Activated CD4-positive, CD25-positive, alpha-beta regulatory T cell treated with anti-CD3 and anti-CD28 coated beads, Interleukin-2, amount 50 U/mL, for 16 hours (primary cell): ENCODE measurements at places on chromosomes 11 and 22.

DNA sequence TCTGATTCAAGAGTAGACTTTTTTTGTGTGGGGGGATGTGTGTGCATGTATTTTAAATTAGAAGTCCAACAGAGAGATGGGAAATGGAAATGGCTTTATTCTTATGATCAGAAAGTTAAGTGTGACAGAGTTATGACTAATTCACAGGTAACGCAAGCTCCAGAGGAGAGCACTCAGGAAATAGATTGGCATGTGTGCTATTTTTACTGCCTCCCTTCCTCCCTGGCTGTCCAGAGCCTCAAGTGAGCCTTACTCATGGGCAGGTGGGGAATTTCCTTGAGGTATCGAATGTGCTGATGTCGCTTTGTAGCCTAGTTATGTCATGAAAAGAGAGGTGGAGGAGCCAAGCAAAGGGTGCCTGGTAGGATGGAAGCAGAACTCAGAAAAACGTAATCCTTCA, 70.3 kb upstream of the BDNF start:
- no peak for DNase-seq

- DNase-seq = no peak
Observed at GRCh38 chr22:49627217-49628181, 200.2 kb downstream of the BRD1 start.

GRCh38 chr11:91081440-91082043, 858.7 kb upstream of the CHORDC1 start:
- DNase-seq = no peak

DNA sequence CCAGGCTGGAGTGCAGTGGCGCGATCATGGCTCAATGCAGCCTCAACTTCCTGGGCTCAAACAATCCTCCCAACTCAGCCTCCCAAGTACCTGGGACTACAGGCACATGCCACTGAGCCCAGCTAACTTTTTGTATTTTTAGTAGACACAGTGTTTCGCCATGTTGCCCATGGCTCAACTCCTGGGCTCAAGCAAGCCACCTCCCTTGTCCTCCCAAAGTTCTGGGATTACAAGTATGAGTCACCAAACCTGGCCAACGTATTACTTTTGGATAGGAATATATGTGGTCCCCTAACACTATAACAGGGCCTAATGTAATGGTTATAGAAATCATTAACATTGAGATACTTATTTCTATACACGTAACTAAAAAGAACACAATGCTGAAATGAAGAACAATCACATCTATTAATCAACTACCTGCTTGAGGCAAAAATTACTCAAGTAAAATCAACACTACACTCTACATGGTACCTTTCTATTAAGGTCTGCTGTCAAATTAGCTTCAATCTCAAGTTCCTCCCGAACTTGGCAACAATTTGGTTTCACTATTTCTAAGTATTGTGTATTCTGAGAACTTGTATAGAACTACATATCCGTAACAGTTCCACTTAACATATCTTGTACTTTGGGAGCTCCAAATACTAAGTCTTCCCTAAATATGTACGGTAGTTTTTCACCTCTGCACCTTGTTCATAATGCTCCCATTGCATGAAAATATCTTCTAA, 124.9 kb downstream of the FCHSD2 start:
- no peak for DNase-seq

- DNase-seq = no peak
Observed at GRCh38 chr11:79206951-79207350, 233.9 kb downstream of the TENM4 start.

DNA sequence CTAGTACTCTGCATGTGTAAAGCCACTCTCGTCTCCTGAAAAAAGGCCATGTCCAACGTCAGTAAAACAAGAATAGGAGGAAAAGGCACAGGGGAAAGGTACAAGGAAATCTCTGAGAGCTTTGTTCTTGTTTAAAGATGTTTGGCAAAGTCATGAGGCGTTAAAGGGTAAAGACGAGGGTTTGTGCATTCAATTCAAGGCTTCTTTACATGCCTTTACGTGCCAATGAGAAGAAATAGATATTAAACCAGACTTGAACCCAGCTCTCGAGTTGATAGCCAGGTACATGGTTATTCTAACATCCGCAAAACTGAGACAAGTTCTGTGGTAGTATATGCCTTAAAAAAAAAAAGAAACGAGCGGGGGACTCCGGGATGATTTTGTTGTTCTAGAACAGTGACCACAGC, 704 bp upstream of the CFL1 start:
- DNase-seq = no peak

- no peak for DNase-seq
Observed at GRCh38 chr11:33160587-33160986, 693 bp downstream of the CSTF3 start.

DNA sequence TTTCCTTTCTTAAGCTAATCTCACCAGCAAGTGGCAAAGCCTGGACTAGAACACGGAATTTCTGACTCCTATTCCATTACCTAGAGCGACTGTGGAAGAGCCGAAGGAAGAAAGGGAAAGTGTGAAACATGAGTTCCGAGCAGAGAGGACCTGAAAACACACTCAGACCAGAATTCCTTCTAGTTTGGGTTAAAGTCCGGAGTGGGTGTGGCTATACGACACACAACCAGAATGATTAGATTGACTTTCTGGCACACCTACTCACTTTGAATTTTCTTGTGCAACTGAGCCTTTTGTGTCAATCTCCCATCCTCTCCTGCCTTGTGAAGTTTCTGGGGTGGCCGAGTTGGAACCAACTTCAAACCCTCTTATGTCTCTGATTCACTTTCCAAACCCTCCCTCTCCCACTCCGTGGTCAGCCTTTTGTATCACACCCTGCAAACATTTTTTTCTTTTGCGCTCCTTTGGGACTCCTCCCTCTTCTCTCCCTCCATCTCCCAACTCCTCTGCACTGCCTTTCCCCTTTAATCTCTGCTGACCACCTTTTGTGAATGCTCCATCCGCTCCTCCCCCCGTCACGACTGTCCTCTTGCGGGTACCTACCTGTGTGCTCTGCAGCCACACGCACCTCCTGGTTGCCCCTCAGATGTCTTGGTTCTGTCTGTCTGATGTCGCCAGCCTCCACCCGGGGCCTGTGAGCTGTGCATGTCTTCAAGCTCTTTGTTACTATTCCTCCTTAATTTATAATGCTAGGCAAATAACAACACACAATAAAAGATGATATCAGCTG, 86.3 kb upstream of the BLID start:
- no peak for DNase-seq

DNA sequence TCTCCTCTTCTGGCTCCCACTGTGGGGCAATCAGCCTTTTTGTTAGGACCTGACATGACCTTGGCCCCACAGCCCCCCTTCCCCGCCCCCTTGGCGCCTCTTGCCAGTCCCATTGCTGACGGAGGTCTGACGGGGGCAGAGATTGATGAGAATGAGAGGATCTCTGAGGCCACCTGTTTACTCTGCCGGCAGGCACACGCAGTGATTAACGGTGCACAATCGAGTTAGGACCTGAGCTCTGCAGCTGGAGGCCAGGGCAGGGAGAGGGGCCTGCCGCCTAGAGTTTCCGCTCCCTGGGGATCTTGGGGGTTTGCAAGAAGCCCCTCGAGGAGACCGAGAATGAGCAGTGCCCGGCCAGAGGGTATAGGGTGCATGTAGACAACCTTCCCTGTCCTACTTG, 6.8 kb upstream of the CHRM1 start:
- DNase-seq = no peak

DNA sequence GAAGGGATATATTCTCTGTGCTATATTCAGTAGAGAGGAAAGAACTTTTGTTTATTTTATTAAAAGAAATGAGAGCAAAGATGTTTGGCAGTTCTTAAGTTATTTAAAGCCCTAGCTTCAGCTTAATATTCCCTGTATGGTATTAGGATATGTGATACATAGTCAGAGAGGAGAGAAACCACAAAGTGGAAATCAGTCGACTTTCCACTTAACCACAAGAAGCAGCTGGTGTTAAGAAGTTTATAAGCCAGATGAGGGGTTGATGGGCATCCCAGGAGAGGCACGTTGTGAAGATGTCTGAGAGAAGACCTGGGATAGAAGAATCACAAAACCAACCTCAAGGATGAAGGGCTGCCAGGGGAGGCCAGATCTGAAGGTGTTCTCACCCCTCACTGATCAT, 23.3 kb upstream of the PHF21B start:
- no peak for DNase-seq

DNA sequence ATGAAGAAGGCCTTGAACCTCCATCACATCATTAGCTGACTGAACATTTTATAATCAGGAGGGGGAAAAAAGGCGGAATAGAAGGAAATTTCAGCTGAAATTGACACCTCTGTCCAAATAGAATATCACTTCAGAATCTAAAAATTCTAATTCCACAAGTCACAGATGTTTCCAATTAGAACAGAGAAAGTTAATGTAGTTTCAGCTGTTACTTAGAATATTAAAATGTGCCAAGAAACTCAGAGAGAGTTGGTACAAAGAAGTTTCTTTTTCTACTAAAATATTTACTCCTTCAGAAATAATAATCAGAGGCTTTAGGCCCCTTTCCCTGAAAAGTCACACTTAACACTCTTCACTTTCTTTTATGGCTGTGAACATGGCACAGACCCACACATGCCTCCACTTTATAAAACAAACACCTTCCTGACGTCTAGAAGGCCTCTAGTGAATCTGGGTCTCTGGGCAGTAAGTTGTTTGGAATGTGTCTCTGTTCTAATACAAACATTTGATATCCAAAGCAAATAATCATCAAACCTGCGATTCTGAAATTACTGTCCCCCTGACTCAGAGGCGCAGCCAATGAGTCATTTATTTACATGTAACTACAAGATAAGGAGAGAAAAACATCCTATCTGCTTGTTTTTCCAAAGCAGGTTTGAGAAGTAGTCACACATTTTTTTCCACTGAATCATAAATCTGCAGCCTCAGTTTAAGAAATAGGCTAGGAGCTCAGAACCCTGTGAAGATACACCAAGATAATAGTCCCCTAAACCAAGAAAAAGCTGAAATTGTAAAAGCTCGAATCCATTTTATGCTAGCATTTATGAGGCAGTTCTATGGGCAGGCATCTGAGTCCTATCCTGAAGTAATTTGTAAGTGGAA, 148.4 kb downstream of the ME3 start:
- no peak for DNase-seq

GRCh38 chr22:35705141-35705540, 12.5 kb upstream of the APOL5 start:
- no peak for DNase-seq

DNA sequence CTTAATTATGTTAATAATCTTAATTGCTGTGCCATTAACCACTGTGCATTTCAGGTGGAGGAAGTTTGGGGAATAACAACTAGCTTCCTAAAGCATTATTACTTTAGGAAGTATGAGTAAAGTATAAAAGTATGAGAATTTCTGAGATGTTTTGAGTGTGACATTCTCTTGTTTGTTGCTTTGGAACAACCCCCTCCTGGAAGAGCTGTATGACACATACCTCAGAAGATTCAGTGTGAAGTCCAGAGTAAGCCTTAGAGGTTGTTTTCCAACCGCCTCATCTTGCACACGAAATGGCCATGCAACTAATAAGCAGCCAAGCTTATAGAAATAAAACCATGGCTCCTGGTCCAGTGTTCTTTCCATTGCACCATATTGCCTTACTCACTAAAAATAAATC, 21.7 kb downstream of the CCDC81 start:
- DNase-seq = no peak

- no peak for DNase-seq
Observed at GRCh38 chr11:4441515-4441914, 7.6 kb upstream of the OR52K2 start.

- DNase-seq = no peak
Observed at GRCh38 chr11:134124660-134125451, 56.0 kb downstream of the JAM3 start.

DNA sequence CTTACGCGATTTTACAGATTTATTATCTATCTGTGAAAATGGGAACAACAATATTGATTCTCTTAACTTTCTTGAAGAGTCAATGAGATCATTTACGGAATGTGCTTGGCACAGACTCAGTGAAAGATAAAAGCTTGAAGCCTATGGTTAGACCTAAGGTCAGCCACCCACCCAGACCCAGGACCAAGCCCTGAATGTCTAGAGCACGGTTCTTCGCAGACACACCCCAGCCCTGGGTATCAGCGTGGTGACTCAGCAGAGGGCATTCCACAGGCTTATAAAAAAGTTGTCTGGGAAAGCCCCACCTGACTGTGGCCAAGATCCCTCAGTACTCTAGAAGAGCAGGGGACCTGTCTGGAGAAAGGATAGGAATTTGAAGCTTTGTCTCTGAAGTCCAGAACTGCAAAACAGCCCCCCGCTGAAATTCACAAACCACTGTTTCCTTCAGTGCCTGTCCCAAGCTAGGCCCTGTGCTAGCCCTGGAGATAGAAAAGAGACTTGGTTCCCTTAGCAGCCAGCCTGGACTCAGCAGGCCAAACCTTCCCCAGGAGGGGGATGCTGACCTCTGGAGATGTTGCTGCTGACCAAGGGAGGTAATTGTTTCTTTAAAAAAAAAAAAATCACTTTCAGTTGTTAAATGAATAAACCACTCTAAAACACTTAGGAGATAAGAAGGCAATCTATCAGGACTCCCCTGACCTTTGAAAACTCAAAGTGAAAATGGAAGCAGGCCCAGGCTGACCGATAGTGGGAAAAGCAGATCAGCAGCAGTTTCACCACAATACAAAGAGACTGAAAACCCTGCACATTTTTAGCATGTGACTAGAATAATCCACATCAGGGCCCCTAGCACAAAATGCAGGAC, 114.0 kb downstream of the ABTB2 start:
- DNase-seq = no peak

DNA sequence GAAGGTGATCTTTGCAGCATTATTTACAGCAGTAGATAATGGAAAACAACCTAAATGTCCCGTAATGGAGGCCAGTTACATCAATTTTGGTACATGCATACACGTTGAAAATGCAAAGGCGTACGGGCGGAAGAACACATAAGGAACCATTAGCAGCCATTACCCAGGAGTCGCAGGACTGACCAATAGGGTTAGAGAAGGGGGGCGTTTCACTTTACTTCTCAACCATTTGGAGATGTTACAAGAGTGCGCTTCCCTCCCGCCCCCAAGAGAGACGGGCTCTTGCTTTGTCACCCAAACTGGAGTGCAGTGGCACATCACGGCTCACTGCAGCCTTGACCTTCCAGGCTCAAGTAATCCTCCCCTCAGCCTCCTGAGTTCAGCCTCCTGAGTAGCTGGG, 52.8 kb upstream of the SLC35C1 start:
- no peak for DNase-seq

- no peak for DNase-seq
Observed at GRCh38 chr22:48141301-48141700, 1378.9 kb downstream of the TBC1D22A start.

- no peak for DNase-seq
Observed at GRCh38 chr11:18282626-18283025, 16.6 kb downstream of the SAA1 start.

- no peak for DNase-seq
Observed at GRCh38 chr11:133835593-133836548, 9.4 kb downstream of the SPATA19 start.

- DNase-seq = no peak
Observed at GRCh38 chr22:23825246-23825905, 13.4 kb downstream of the DERL3 start.

DNA sequence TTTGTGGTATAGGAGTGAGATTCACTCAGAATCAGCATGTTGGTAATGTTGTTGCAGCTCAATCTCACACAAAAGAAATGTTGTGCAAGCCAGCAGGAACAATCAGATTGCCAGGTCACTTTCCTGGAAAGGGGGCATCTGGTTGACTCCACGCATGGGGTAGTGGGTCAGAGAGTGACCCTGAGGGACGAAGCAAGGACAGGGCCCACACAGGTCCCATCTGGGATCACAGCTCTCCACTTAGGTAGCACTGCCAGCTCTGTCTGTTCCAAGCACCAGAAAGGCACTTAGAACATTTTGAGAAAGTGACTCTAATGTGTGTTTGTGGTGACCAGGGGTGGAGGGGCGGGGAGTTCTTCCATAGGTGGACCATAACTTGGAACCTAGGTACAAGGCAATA, 109.5 kb downstream of the RASSF10 start:
- no peak for DNase-seq

GRCh38 chr11:97815667-97816066, 1205.1 kb upstream of the CNTN5 start:
- DNase-seq = no peak
